ENCODE measurements at places on chromosomes 3 and 15. TPM values are rescaled to one million over a fixed set of nuclear protein-coding genes. Genes with fewer than 3 reads are reported as not detected.
A peak's percentile ranks its signal among the peaks of the same experiment; 100 is the strongest.

DNA sequence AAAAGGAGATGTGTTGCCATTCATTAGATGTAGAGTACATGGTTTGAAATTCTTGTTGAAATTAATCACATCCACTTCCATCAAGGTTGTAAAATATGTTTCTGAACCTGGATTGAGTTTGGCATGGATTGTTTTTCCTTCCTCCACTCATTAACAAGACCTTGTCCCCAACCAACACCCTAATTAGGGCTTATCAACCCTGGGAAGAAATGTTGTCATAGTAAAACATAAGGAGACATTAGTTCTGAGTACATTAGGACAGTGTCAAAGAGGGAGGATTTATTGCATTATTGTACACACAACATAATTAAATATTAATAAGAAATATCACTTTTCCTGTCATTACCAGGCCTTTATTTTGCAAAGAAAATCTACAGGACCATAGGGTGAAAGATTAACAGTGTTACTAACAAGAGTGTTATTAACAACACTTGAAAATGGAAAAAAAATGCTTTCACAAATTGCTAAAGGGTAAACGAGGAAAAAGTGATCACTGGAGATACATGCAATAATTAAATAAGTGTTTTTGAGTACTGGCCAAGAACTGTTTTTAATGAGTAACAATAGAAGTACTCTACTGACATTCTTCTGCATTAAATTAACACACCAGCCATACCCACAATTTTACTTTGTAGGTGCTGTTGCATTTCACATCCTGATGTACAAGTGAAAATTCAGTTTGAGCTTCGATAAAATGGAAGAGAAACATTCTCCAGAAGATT is 30.4 kb upstream of the WDR72 start:
- DNase-seq: no peak

GRCh38 chr3:141528800-141529199 is 42.0 kb downstream of the RASA2 start:
- DNase-seq: no peak

GRCh38 chr3:110362751-110363150 is 708.9 kb upstream of the NECTIN3 start:
- no peak for DNase-seq

The TICRR gene
- total RNA-seq: 24.1 TPM

The GUCA1C gene
- not detected for total RNA-seq

GRCh38 chr3:117748131-117748530 is 1038.6 kb downstream of the TUSC7 start:
- no peak for DNase-seq

DNA sequence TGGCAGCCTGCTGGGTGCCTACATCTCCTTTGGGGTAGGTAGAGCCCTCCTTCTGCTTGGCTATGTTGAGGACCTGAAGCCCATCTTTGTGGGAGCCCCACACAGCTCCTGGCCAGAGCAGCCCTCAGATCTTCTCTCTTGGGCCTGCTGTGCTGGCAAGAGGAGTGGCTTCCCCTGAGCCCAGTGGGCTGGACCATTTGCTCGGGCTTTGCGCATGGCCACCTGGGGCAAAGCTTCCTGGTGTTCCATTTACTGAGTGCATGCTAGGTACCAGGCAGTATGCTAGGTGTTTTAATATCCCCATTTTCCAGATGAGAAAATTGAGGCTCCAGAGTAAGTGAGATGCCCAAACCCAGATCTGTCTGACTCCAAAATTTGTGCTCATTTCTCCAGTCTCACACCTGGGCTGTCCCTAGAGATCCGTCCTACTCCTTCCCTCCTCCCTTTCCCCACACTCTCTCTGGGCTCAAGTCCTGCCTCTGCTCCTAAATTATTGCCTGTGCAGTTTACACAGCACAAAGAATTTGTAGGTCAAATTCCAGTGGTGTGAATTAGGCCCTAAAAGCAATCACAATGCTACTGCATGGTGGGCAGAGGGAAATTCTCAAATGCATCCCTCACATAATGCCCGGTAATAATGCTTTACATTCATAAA is 39.7 kb downstream of the SLC28A1 start:
- no peak for DNase-seq

GRCh38 chr3:32018757-32019564 is 37.4 kb downstream of the ZNF860 start:
- no peak for DNase-seq

The C3orf52 gene
- total RNA-seq: 64.5 TPM

GRCh38 chr3:185460719-185461350 is 38.0 kb downstream of the TMEM41A start:
- peak; percentile 34 for DNase-seq

The COL6A5 gene
- total RNA-seq: not detected

- peak; percentile 98 for DNase-seq
Measured at GRCh38 chr15:78149068-78149804, at the start of gene IDH3A. Gene IDH3A, plus strand, starts transcription at chr15:78149362. Its CDS starts 42 bp downstream, at chr15:78149404.

GRCh38 chr3:123805101-123805500 is 79.0 kb downstream of the MYLK start:
- DNase-seq: no peak

DNA sequence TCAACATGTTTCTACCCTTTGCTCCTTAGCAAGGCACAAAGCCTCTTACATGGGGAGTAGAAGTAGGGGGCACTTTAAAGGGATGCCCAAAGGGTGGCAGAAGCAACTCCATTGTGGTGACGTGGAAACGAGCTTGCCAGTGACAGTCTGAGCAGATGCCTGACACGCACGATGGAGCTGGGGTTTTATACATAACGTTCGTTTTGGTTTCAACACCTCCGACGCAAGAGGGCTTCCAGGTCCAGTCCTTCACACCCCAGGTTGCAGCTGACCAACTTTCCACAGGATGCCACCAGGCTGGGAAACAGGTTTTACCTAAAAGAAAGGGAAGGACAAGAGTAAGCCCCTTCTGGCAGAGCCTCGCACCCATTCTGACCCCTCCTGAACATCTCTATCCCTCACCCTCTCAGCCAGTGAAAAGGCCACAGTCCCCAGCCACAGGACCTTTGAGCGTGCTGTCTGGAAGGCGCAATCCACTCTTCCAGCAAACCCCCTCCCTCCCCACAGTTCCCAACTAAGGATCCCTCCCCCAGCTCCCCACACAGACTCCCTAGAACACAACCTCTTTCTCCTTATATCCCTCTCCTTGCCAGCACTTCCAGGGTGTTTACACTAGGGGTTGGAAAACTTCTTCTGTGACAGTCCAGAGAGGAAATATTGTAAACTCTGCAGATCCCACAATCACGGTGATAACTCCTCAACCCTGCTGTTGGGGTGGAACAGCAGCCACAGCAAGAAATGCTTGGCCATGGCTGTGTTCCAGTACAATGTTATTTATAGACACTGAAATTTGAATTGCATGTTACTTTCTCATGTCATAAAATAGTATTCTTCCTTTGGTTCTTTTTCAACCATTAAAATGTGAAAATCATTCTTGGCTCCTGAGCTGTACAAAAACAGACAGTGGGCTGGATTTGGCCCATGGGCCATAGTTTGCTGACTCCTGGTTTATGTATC is 36.2 kb downstream of the FAM174B start:
- no peak for DNase-seq

- DNase-seq: no peak
Measured at GRCh38 chr15:31016446-31016915, 25.1 kb upstream of the MTMR10 start.

GRCh38 chr15:66702035-66702786 is at the start of gene SMAD6:
Gene SMAD6, plus strand, starts transcription at chr15:66702236. Its CDS starts 1,023 bp downstream, at chr15:66703259.
- peak; percentile 94 for DNase-seq

GRCh38 chr15:22811640-22812039 is 25.2 kb downstream of the NIPA1 start:
- DNase-seq: peak; percentile 62

GRCh38 chr15:31163769-31164572 is 62.4 kb upstream of the TRPM1 start:
- DNase-seq: no peak

DNA sequence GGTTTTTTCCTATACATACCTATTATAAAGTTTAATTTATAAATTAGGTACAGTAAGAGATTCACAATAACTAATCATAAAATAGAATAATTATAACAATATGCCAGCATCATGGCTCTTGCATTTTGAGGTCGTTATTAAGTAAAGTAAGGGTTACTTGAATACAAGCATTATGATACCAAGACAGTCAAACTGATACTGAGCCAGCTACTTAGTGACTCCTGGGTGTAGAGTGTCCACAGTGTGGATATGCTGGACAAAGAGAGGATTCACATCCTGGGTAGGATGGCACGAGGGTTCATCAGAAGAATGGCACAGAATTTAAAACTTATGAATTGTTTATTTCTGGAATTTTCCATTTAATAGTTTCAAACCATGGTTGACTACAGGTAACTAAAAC is 157.2 kb upstream of the IL12A start:
- no peak for DNase-seq

The NEK10 gene
- total RNA-seq: 0.39 TPM

GRCh38 chr15:78257681-78258080 is 6.7 kb upstream of the DNAJA4 start:
- DNase-seq: no peak

DNA sequence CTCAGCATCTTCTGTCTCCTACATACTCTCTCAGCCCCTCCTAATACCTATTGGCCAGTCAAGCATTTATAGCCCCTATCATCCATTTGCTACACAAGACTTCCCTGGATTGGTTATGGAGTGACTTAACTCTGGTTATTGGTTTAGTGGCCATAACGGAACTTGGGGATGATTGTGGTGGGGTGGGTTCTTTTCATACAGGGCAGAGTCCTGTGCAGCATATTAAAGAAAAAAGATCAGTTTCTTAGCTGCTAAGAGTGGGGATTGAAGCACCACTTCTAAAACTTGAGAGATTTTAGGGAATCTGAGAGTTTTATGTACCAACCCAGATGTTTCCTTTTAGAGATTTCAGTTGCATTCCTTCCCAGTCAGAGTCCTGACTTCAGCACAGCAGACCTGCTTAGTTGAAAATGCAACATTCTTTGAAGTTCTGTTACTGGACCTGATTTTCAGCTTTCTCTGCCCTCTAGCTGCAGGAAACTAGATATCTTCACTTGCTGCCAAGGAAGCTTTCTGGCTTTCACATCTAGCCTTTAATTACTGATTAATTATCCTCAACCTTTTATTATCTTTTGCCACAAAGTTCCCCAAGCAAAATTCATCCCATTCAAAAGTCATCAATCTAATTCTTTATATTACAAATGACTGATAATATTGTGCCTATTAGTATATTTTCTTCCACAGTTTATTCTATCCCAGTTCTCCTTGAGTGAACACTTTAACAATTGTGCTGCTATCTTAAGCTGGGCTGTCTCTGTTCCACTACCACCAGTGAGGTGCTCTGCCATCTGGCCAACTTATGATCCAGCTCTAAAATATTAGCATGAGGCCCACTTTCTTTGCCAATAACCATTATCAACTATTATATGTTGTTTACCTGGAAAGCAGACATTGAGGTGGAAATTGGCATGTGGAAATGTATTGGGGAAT is 906.0 kb upstream of the ALCAM start:
- peak; percentile 3 for DNase-seq

- no peak for DNase-seq
Measured at GRCh38 chr3:88611826-88612326, 462.1 kb downstream of the C3orf38 start.

GRCh38 chr3:176403531-176403930 is 793.8 kb downstream of the TBL1XR1 start:
- no peak for DNase-seq

The IL16 gene
- total RNA-seq: not detected

The TMEM108 gene
- total RNA-seq: not detected

The SKOR1 gene
- not detected for total RNA-seq

- DNase-seq: no peak
Measured at GRCh38 chr3:17088602-17089313, 204.0 kb downstream of the PLCL2 start.

GRCh38 chr15:97909291-97909891 is 51.1 kb upstream of the ARRDC4 start:
- peak; percentile 75 for DNase-seq

The KIF15 gene
- total RNA-seq: 22.4 TPM

- no peak for DNase-seq
Measured at GRCh38 chr15:38532728-38533127, 31.9 kb downstream of the RASGRP1 start.

GRCh38 chr3:52501046-52501445 is 5.9 kb downstream of the STAB1 start:
- no peak for DNase-seq

The SPATA12 gene
- total RNA-seq: 0.16 TPM

DNA sequence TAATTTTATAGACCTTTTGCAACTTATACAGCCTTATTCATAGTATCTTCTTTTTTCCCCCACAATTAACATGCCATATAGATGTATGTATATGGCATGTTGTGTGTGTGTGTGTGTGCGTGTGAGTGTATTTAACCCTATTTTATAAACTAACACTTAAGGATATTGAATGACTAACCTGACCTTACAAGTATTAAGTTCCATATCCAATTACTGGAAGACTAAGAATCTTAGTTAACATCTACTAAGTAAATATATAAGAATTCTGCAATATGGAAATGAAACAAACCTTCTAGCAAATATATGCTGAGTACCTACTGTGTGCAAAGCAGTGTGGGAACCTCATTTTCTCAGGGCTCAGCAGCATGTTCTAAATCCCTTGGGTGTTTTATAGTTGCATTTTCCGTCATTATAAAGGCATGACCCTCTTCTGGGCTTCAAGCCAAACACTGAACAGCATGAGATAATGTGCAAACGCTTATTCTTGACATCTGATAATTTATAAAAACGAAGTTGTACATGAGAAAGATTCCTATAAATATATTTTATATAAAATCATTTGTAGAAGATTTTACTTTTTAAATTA is 105.5 kb downstream of the NLGN1 start:
- DNase-seq: no peak

The CAPN3 gene
- 1.3 TPM for total RNA-seq

GRCh38 chr15:51718219-51718618 is 19.2 kb downstream of the LYSMD2 start:
- no peak for DNase-seq

DNA sequence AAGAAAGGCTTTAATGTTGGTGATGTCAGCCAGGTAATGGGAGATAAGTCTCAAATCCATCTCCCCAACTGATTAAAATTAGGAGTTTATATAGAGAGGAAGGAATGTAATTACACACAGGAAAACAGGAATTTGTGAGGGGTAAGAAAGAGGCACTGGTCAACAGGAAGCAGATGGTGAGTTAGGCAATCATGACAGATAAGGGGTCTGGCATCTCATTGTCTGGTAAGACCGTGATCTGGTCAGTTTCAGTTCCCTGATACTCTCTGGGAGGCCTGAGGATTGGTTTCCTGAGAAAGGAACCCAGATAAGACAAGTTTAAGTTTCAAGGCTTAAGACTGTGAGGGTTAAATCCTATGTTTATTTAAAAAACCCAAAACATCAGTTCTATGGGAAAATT is 414.7 kb upstream of the ARRDC4 start:
- no peak for DNase-seq

The SENP8 gene
- total RNA-seq: 3.4 TPM
